ENCODE measurements at places on chromosomes 6 and 20. TPM values are rescaled to one million over a fixed set of nuclear protein-coding genes. Genes with fewer than 3 reads are reported as not detected.

The MMP24OS gene
- 8.5 TPM for total RNA-seq

The GPR63 gene
- 22.8 TPM for total RNA-seq

The CENPW gene
- total RNA-seq = 8.5 TPM

The RRAGD gene
- 57.0 TPM for total RNA-seq

The CLIC5 gene
- 1.9 TPM for total RNA-seq

The C6orf118 gene
- total RNA-seq = 23.5 TPM

The BYSL gene
- total RNA-seq = 11.9 TPM

The KCNK15 gene
- total RNA-seq = not detected

The RALGAPB gene
- 85.1 TPM for total RNA-seq

The TEAD3 gene
- total RNA-seq = 0.63 TPM

The RIPPLY2 gene
- total RNA-seq = 11.3 TPM

The SYNGAP1 gene
- total RNA-seq = 48.8 TPM

The KCNK5 gene
- not detected for total RNA-seq

The MAS1 gene
- 0.31 TPM for total RNA-seq

Data from parietal lobe (tissue), 2 donors.